Right ventricle myocardium inferior (tissue), 1 donor: ENCODE measurements at places on chromosomes 2 and 18.

- DNase-seq: peak; percentile 25
Observed at GRCh38 chr2:96945014-96945413, 41.4 kb downstream of the FAM178B start.

- DNase-seq: peak; percentile 67
Observed at GRCh38 chr2:16755442-16755841, 89.8 kb upstream of the CYRIA start.

GRCh38 chr18:9771977-9772660 is 64.0 kb downstream of the RAB31 start:
- DNase-seq: no peak

DNA sequence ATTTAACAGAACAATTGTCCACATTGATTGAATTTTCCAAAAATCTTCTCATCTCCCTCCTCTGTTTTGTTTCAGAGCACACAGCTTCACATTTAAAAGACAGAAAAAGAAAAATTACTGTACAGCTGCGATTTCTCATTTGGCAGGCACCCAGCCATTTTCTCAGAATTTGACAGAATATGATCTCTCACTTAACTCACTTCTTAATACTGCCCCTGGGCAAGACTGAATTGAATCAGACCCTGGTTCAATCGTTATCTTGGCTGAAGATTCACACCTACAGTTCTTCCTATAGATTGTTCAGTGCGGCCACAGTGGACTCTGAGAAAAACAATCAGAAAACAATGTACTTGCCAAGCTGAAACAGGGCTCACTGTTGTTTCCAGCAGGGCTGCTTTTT is 90.2 kb upstream of the LHCGR start:
- DNase-seq: no peak

DNA sequence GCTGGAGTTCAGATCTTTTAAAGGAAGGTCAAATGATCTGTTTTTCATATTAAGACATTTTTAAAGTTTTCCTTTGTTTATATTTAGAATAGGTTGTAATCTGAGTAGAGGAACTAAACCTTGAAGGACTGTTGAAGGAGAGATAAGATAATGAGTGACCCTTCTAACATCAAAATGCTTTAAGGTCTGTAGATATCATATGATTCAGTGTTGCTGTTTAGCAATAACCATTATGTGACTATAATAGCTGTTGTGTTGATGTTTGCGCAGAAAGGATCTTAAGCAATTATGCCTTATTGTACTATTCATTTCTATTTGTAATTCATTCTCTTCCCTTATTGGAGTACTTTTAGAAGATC is 60.0 kb downstream of the SLC16A14 start:
- DNase-seq: no peak

DNA sequence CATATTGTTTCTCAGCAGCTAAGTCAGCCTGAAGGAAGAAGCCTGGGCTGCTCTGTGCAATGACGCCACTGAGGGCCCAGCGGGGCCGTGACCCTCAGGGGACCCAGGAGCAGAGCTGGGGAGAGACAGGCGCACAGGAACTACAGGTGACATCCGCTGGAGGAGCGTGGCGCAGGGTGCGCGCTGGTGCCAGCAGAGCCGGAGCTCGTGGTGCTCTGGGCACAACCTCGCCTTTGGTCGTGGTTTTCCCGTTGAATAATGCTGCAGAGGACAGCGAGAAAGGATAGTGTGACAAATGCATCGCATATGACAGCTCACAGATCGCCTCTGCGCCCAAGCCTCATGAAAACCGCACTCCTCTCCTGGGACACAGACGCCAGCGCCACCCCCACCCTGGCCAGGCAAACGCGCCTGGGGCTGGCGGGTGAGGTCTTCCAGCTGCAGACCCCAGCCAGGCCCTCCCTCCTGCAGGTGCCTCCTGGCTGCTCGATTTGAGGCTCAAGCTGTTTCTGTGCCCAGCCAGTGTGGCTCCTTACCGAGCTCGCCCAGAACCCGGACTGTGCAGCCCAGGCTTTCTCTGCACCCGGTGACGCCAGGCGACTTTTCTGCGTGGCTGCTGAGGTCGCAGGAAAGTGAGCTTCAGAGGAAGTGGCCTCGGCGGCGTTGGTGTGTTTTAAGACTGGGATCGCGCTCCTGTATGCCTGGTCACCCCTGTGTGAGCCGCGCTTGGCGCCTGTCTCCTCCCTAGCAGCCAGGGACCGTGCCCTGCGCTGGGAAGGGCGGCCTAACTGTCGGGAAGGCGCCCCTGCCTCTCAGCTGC is 583.1 kb upstream of the HS6ST1 start:
- DNase-seq: peak; percentile 70

GRCh38 chr18:78085241-78086185 is 835.9 kb downstream of the GALR1 start:
- DNase-seq: no peak

DNA sequence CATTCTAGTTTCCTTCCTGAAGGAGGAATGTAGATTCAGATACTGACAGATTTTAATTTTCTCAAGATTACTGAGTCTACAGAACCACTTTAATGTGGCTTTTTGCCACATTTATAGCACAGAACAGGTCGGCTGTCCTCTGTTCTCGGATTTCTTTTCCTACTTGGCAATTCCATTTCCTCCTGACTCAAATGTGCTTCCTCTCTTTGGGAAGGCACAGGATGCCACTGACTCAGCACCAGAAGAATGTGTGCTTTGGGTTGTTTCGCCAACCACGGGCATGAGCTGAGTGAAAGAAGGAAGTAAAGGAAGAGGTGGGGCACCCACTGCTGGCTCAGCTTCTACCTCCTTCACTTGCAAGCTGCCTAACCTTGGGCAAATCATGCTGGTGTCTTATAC is 970.6 kb upstream of the ACVR2A start:
- DNase-seq: peak; percentile 45

GRCh38 chr18:6561862-6562291 is 147.2 kb upstream of the L3MBTL4 start:
- DNase-seq: no peak

- no peak for DNase-seq
Observed at GRCh38 chr2:61770298-61770697, 83.6 kb downstream of the FAM161A start.

- no peak for DNase-seq
Observed at GRCh38 chr2:219056896-219057708, 3.6 kb downstream of the IHH start.

GRCh38 chr2:37005118-37005868 is 39.0 kb upstream of the STRN start:
- DNase-seq: no peak

GRCh38 chr18:2281523-2282199 is 289.6 kb downstream of the METTL4 start:
- peak; percentile 45 for DNase-seq
